ENCODE measurements at places on chromosomes 1 and 21.

GRCh38 chr1:41880950-41881885 lies 37.5 kb downstream of the HIVEP3 start:
- no peaks in the 10 kb centered on the region for H3K36me3 ChIP-seq
- no peak for DNase-seq
- peaks cover 6% of the 10 kb centered on the region for H3K4me1 ChIP-seq
- H3K27me3 ChIP-seq, result peaks cover 4% of the 10 kb centered on the region
- no peak overlapping the region for H3K27ac ChIP-seq

DNA sequence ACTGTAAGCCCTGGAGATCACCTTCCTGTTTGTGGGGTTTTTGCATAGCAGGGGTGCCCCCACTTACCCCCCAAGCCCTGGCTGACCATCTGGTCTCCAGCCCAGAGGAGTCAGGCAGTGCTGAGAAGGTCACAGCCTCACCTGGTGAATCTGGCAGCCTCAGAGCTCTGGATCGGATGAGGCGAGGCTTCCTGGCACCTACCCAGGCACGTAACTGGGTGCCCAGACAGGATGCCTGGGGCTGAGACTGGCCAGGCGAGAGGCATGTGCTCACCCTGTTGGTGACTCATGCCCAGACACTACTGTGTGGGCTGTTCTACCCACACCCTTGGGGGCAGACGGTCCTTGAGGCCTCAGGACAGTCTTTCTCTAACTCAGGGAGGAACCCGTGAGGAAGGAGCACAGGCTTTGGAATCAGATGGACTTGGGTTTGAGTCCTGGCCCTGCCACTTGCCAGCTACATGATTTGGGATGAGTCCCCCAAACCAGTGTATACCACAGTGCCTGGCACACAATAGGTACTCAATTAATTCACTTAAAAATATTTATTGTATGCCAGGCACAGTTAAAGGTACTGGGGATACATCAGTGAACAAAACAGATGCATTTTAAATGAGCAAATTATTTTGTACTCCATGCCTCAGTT lies 15.1 kb upstream of the PADI3 start:
- H3K36me3 ChIP-seq, result no peaks in the 10 kb centered on the region
- no peak overlapping the region for H3K4me3 ChIP-seq
- DNase-seq, result no peak
- H3K27me3 ChIP-seq, result peaks cover 4% of the 10 kb centered on the region

- no peak overlapping the region for H3K27ac ChIP-seq
- H3K4me1 ChIP-seq, result no peaks in the 10 kb centered on the region
- H3K27me3 ChIP-seq, result no peaks in the 10 kb centered on the region
These were observed 47.6 kb upstream of the PPP2R5A start for GRCh38 chr1:212237651-212238050.

DNA sequence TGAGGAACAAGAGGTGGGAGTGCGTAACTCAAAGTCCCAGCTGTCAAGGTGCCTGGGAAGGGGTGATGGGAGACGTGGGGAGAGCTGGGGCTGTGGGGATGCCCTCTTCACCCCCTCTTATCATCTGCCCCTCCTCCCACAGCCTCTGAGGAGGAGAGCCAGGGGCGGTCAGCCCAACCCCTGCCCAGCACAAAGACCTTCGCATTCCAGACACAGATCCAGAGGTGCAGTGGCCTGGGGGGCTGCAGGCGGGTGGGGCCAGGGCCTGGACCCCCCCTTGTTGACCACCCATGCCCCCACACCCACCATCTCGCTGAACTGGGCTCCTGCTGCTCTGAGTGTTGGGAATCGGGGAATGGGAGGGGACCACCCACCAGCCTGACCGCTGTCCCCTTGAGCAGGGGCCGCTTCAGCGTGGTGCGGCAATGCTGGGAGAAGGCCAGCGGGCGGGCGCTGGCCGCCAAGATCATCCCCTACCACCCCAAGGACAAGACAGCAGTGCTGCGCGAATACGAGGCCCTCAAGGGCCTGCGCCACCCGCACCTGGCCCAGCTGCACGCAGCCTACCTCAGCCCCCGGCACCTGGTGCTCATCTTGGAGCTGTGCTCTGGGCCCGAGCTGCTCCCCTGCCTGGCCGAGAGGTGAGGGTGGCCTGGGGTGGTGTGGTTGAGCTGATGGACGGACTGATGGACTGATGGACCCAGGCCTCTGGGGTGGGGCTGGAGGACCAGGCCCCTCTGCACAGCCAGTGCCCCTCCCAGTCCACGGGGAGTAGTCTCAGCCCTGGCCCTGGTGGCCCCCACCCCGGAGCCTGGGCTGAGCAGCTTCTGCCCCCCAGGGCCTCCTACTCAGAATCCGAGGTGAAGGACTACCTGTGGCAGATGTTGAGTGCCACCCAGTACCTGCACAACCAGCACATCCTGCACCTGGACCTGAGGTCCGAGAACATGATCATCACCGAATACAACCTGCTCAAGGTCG lies 29.7 kb downstream of the TRIM11 start:
- no peak overlapping the region for H3K27ac ChIP-seq
- no peaks in the 10 kb centered on the region for H3K36me3 ChIP-seq
- no peak for DNase-seq

- DNase-seq, result no peak
- no peak overlapping the region for H3K27ac ChIP-seq
- H3K4me1 ChIP-seq, result no peaks in the 10 kb centered on the region
- peaks cover 25% of the 10 kb centered on the region for H3K36me3 ChIP-seq
- no peak overlapping the region for H3K4me3 ChIP-seq
- H3K27me3 ChIP-seq, result no peaks in the 10 kb centered on the region
These were observed 80.5 kb downstream of the RERE start for GRCh38 chr1:8736927-8737326.

GRCh38 chr1:64974288-64974825 lies 8.0 kb upstream of the JAK1 start:
- no peak overlapping the region for H3K4me3 ChIP-seq
- H3K36me3 ChIP-seq, result no peaks in the 10 kb centered on the region
- H3K4me1 ChIP-seq, result peaks cover 7% of the 10 kb centered on the region
- H3K27ac ChIP-seq, result peak overlapping the region; percentile 19
- no peak for DNase-seq
- no peaks in the 10 kb centered on the region for H3K27me3 ChIP-seq

GRCh38 chr21:44982558-44983250 lies 42.9 kb downstream of the SLX9 start:
- H3K27me3 ChIP-seq, result no peaks in the 10 kb centered on the region
- H3K27ac ChIP-seq, result no peak overlapping the region
- H3K4me1 ChIP-seq, result no peaks in the 10 kb centered on the region

DNA sequence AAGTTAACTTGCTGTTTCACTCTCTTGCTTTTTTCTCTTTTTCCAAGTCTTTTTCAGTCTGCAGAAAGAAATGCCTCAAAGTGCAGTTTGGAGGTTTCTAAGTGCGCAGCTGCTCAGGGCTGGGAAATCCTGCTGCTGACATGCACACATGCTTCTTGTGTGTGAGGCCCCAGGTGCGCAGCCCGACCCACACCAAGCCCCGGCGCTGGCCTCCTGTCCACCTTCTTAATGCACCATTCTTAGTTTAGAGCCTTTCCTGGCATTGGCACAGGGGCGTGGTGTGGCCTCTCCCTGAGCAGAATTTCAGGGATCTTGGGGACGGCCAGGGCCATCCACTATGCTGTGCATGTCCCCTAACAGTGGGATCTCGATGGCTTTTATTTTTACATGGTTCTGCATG lies 315.2 kb downstream of the CAMTA1 start:
- DNase-seq, result no peak
- H3K36me3 ChIP-seq, result no peaks in the 10 kb centered on the region
- H3K27ac ChIP-seq, result no peak overlapping the region
- peaks cover 19% of the 10 kb centered on the region for H3K27me3 ChIP-seq
- H3K4me1 ChIP-seq, result no peaks in the 10 kb centered on the region
- no peak overlapping the region for H3K4me3 ChIP-seq

DNA sequence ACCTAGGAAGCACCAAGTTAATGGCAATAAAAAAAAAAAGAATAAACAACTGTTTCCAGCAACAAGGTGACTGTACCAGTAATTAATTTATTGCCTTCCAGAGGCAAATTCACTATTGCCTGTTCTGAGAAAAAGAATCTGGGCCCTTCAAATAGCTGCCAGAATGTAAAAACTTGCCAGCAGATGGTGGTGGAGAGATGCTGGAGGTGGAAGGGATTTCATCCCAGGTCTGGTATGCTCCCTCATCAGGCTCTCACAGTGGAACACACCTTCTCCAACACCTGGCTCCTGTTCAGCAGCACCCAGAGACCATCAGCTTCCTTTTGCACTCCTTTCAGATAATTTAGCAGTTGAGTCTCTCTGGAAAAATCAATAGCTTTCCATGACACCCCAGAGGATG lies 792.9 kb upstream of the ADAMTS5 start:
- no peak for DNase-seq
- no peaks in the 10 kb centered on the region for H3K27me3 ChIP-seq
- H3K4me3 ChIP-seq, result no peak overlapping the region
- no peaks in the 10 kb centered on the region for H3K4me1 ChIP-seq

GRCh38 chr1:19734472-19734999 lies 65.2 kb downstream of the TMCO4 start:
- H3K27me3 ChIP-seq, result no peaks in the 10 kb centered on the region
- H3K27ac ChIP-seq, result no peak overlapping the region
- H3K4me3 ChIP-seq, result no peak overlapping the region

DNA sequence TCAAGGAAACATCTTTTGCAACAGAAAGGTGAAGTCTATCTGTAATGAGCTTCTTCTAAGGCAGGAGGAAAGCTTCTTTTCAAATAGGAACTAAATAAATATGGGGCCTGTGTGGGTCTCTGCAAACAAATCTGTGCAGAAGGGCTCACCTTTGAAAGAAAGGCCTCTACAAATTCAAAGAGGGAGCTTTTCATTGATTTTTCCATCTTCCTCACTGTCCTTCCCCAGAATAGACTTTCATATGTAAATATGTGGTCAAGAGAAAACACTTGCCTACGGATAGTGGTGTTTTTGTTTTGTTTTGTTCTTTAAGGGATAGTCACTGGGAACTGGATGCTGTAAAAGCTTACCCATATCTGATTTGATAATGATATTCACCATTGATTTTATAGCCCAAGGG lies 223.4 kb downstream of the DSCAM start:
- no peaks in the 10 kb centered on the region for H3K36me3 ChIP-seq
- no peak overlapping the region for H3K27ac ChIP-seq
- DNase-seq, result no peak
- H3K4me3 ChIP-seq, result no peak overlapping the region

DNA sequence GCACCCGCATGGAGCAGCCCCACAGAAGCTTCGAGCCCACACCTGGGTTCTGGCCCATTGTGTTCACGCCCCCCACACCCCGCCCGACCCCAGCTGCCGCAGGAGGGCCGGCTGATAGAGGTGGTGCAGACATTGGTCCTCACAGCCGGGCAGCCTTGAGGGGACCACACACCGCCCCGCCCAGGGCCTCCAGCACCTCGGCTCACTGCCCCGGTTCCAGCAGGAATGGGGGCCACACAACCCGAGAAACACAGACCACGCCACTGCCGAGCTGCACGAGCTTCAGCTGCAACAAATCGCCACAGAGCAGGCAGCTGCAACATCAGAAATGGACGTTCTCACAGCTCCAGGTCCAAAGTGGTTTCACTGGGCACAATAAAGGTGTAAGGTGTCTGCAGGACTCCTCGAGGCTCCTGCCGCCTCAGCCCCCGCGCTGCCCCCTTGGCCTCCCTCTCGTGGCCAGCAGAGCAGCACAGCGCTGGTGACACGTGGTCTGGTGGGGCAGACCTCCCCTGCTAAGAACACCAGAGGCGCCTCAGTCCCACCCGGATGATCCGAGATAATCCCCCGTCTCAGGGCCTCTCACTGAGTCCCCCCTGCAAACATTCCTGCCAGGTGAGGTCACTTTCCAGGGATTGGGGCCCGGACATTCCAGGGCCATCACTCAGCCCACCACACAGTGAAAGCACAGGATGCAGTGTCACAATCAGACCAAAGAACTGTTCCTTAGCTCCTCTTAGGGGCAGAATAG lies 62.3 kb upstream of the ADARB1 start:
- no peak overlapping the region for H3K4me3 ChIP-seq
- no peak overlapping the region for H3K27ac ChIP-seq
- H3K36me3 ChIP-seq, result peaks cover 3% of the 10 kb centered on the region
- H3K4me1 ChIP-seq, result peaks cover 2% of the 10 kb centered on the region
- H3K27me3 ChIP-seq, result peaks cover 29% of the 10 kb centered on the region

DNA sequence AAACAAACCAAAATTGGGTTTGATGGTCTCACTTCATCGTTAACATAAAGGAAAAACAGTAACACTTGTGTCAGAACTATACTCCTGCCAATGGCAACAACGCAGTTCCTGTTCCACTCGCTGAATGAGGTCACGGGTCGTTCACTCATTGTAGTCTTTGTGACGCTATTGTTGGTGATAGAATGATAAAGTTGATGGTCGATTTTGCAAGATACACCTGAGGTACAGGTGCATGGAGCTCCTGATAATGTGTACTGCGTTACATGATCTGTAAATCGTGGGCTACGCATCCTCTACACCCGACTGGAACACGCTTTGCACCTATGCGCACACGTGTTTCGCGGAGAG lies 391 bp upstream of the CENPS start:
- H3K27ac ChIP-seq, result peak overlapping the region; percentile 99
- no peaks in the 10 kb centered on the region for H3K36me3 ChIP-seq
- H3K27me3 ChIP-seq, result no peaks in the 10 kb centered on the region
- no peak for DNase-seq
- peak overlapping the region; percentile 97 for H3K4me3 ChIP-seq

GRCh38 chr1:11151114-11151513 lies 38.0 kb upstream of the ANGPTL7 start:
- no peaks in the 10 kb centered on the region for H3K4me1 ChIP-seq
- H3K27ac ChIP-seq, result peak overlapping the region; percentile 32
- H3K36me3 ChIP-seq, result peaks cover 30% of the 10 kb centered on the region

DNA sequence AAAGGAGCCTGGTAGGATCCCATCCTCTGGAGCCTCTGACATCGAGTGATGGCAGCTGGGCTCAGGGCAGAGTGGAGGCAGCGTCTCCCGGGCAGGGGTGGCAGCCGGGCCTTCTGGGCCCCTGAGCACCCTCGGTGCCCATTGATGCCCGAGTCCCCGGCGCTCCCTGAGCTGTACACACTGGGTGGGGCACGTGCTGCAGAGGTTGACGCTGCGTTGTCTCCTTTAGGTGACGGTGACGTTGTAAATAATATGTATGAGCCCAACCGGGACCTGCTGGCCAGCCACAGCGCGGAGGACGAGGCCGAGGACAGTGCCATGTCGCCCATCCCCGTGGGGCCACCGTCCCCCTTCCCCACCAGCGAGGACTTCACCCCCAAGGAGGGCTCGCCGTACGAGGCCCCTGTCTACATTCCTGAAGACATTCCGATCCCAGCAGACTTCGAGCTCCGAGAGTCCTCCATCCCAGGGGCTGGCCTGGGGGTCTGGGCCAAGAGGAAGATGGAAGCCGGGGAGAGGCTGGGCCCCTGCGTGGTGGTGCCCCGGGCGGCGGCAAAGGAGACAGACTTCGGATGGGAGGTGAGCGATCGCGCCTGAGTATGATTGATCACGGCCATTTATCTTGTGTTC lies 117.0 kb downstream of the PRDM16 start:
- peaks cover 8% of the 10 kb centered on the region for H3K27me3 ChIP-seq
- no peak overlapping the region for H3K27ac ChIP-seq
- no peak for DNase-seq
- no peaks in the 10 kb centered on the region for H3K4me1 ChIP-seq
- no peaks in the 10 kb centered on the region for H3K36me3 ChIP-seq

- DNase-seq, result peak; percentile 12
- peak overlapping the region; percentile 91 for H3K27ac ChIP-seq
- peaks cover 27% of the 10 kb centered on the region for H3K4me1 ChIP-seq
- H3K4me3 ChIP-seq, result peak overlapping the region; percentile 4
- peaks cover 19% of the 10 kb centered on the region for H3K36me3 ChIP-seq
These were observed 26.0 kb downstream of the MACF1 start for GRCh38 chr1:39230261-39231190.
